Neuronal stem cell (in vitro differentiated cells): ENCODE measurements at places on chromosomes 1 and 21.

DNA sequence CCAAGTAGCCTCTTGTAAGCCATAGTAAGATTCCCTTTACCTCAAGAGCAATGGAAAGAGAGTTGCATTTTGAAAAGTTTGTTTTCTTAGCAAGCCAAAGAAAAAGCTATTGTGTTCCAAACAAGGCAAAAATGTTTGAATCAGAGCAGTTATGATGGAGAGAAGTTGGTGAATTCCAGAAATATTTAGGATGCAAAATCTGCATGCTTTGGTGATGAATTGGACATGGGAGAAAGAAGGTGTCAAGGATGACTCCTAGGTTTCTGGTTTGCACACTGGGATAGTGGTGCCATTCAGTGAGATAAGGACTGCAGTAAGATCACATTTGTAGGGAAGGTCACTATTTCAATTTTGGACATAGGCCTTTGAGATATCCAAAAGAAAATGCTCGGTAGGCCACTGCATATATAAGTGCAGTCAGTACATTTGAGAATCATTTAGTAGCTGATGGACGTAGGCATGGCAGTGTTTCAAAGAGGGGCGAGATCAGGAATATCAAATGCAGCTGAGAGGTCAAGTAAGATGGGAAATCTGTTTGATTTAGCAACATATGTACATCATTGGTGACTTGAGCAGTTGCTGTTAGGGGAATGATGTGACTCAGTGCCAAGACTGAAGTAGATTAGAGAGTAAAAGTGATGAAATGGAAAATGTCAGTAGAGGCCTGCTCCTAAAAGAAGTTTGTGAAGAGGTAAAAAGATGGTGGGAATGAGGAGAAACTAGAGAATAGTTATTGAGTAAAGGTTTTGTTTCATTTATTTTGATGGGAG is 33.9 kb upstream of the GPR25 start:
- no peak overlapping the region for H3K27ac ChIP-seq
- DNase-seq, result no peak
- H3K4me1 ChIP-seq, result no peaks in the 10 kb centered on the region
- H3K36me3 ChIP-seq, result peaks cover 58% of the 10 kb centered on the region
- no peak overlapping the region for H3K4me3 ChIP-seq
- H3K27me3 ChIP-seq, result no peaks in the 10 kb centered on the region

- DNase-seq, result peak; percentile 95
- H3K27me3 ChIP-seq, result no peaks in the 10 kb centered on the region
- no peaks in the 10 kb centered on the region for H3K36me3 ChIP-seq
These were observed 50.9 kb downstream of the HTR6 start for GRCh38 chr1:19715334-19716203.

- peak overlapping the region; percentile 55 for H3K27ac ChIP-seq
- no peak for DNase-seq
- H3K4me1 ChIP-seq, result peaks cover 40% of the 10 kb centered on the region
- peaks cover 10% of the 10 kb centered on the region for H3K36me3 ChIP-seq
- no peak overlapping the region for H3K4me3 ChIP-seq
- no peaks in the 10 kb centered on the region for H3K27me3 ChIP-seq
These were observed 2.6 kb upstream of the SYTL1 start for GRCh38 chr1:27339213-27339612.

DNA sequence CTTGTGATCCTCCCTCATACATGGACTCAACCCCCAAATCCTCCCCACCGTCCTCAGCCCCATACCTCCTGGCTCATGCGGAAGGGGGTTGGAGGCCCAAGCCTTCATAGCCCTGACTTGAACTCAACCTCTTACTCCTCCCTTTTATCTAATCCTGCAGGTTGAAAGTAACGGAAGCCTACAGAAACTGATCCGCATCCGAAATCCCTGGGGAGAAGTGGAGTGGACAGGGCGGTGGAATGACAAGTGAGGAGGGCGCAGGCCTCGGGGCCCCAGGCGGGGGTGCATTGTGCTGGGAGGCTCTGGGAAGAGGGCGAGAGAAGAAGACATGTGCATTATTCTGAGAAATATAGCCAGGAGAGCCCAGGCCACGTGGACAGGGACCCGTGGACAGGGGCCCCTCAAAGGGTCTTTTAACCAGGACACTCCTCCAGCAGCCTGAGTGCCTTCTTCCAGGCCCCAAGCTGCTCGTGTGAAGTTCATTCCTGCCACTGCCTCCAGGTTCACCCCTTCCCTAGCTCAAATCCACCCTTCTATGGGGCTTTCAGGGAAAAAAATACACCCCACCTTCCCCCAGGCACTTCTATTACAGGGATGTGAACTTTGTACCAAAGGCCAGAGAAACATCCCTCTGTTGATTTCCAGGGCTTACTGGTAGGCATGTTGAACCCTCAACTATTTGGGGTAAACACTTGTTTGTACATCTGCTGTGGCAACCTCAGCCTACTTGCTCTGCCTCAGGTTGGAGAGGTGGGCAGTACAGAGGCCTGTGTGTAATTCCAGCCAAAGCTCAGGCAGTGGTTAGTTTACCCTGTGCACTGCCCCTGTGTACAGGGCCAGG is 38.6 kb downstream of the CAPN2 start:
- no peak overlapping the region for H3K27ac ChIP-seq
- H3K4me1 ChIP-seq, result peaks cover 10% of the 10 kb centered on the region
- DNase-seq, result no peak
- peaks cover 99% of the 10 kb centered on the region for H3K36me3 ChIP-seq
- no peaks in the 10 kb centered on the region for H3K27me3 ChIP-seq

- no peak overlapping the region for H3K27ac ChIP-seq
- H3K36me3 ChIP-seq, result peaks cover 63% of the 10 kb centered on the region
- peaks cover 11% of the 10 kb centered on the region for H3K4me1 ChIP-seq
- no peak overlapping the region for H3K4me3 ChIP-seq
- no peaks in the 10 kb centered on the region for H3K27me3 ChIP-seq
These were observed 33.7 kb downstream of the GNB1 start for GRCh38 chr1:1857096-1857703.

DNA sequence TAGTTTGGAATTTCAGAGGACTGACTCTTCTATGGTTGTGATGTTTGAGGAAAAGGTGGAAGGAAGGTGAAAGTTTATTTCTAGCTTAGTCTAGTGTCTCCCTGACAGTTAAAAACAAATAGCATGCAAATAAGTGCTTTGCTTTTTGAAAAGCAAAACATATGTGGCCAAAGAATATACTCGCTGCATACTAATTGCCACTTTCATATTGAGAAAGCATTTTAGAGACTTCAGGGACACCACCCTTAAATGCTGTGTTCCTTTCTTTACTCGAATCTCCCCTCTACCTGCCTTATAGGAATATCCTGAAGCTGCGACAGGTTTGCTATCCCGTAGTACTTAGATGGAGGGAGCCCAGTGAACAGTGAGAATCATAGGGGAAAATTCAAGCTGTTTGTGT is 23.2 kb downstream of the GLUL start:
- no peak for DNase-seq
- no peaks in the 10 kb centered on the region for H3K4me1 ChIP-seq
- H3K27ac ChIP-seq, result no peak overlapping the region
- no peak overlapping the region for H3K4me3 ChIP-seq

GRCh38 chr1:59827055-59827643 is 12.4 kb downstream of the HOOK1 start:
- no peak overlapping the region for H3K27ac ChIP-seq
- no peak for DNase-seq
- no peak overlapping the region for H3K4me3 ChIP-seq
- no peaks in the 10 kb centered on the region for H3K4me1 ChIP-seq

DNA sequence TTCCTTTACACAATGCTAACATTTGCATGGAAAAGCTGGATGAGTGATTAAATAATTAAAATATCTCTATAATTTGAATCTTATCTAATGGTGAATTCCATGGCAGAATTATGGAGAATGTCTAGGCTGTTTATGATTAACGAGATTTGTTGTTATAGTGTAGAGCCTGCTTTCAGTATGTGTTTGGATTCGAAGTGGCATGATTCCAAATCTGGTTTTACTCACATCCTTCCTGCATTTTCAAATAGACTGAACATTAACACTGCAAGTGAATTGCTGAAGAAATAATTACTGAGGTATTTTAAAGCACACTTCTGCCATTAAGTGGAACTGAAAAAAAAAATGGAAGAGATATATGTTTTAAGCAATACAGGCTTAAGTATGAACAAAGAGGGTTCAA is 5.1 kb upstream of the NEK7 start:
- no peaks in the 10 kb centered on the region for H3K36me3 ChIP-seq
- no peaks in the 10 kb centered on the region for H3K27me3 ChIP-seq
- H3K4me3 ChIP-seq, result no peak overlapping the region
- no peak for DNase-seq

DNA sequence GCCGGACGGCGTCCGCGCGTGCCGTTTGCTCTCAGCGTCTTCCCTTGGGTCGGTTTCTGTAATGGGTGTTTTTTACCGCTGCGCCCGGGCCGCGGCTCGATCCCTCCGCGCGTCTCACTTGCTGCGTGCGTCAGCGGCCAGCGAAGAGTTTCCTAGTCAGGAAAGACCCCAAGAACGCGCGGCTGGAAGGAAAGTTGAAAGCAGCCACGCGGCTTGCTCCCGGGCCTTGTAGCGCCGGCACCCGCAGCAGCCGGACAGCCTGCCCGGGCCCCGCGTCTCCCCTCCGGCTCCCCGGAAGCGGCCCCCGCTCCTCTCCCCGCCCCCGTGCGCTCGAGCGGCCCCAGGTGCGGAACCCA is 159.8 kb downstream of the RUNX1 start:
- DNase-seq, result no peak
- no peak overlapping the region for H3K27ac ChIP-seq
- peaks cover 15% of the 10 kb centered on the region for H3K27me3 ChIP-seq

GRCh38 chr1:63148825-63149645 is 173.3 kb upstream of the FOXD3 start:
- H3K27ac ChIP-seq, result no peak overlapping the region
- H3K36me3 ChIP-seq, result no peaks in the 10 kb centered on the region
- H3K27me3 ChIP-seq, result no peaks in the 10 kb centered on the region
- no peak overlapping the region for H3K4me3 ChIP-seq
- peak; percentile 29 for DNase-seq

GRCh38 chr1:5509664-5510452 is 482.4 kb downstream of the NPHP4 start:
- no peak overlapping the region for H3K27ac ChIP-seq
- peaks cover 4% of the 10 kb centered on the region for H3K4me1 ChIP-seq
- H3K27me3 ChIP-seq, result no peaks in the 10 kb centered on the region
- no peak overlapping the region for H3K4me3 ChIP-seq

DNA sequence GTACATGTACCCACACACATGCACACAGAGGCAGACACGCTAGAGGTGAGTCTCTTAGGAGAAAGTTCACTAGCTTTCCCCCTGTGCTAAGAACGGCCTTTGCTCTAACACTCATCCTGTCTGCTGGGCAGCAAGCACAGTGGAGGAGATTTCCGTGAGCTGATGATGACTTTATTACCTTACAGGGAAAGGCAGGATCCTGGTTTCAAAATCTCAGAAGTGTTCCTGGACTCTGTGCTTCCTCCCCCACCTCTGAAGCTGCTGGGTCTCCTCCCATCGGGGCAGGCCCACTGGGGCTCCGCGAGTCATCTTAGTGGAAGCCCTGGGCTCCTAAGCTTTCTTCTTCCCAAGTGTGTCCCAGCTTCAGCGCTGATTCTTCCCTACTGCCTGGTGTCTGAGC is 2.7 kb downstream of the FAM3B start:
- no peak overlapping the region for H3K27ac ChIP-seq
- H3K27me3 ChIP-seq, result peaks cover 23% of the 10 kb centered on the region
- no peaks in the 10 kb centered on the region for H3K36me3 ChIP-seq
- DNase-seq, result no peak

DNA sequence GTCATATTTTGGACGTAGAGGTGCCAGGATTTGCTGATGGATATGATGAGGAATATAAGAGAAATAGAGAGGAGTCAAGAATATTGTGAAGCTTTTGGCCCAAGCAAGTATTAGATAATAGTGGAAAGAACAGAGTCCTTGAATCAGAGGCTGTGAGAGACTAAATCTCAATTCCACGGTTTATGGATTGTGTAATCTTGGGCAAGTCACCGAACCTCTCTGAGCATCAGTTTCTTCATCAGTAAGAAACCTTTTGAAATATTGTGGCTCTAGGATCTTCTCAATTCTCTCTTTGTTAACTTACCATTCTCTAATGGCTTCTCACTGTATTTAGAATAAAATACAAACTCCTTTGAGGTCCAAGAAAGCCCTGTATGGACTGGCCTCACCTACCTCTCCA is 77.6 kb downstream of the RPS6KA1 start:
- no peaks in the 10 kb centered on the region for H3K27me3 ChIP-seq
- no peak for DNase-seq
- H3K36me3 ChIP-seq, result no peaks in the 10 kb centered on the region
- peaks cover 24% of the 10 kb centered on the region for H3K4me1 ChIP-seq
- H3K27ac ChIP-seq, result no peak overlapping the region

DNA sequence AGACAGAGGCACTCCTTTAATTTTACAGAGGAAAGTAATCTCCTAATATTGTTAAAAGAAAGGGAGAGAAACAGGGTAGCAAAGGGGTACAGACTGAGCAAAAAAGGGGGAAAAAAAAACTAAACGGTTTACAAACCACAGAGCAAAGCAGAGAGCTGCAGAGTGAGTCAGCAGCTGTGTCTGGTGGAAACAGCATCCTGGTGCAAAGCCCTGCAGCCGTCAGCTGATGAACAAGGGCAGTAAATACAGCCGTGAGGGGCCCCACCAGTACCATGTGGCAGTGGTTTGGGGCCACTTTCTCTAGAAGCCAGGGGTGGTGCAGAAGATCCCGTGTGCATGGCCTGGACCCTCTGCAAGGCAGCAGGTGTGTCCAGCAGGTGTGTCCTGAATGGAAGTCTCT is 111.3 kb downstream of the ERG start:
- H3K4me1 ChIP-seq, result no peaks in the 10 kb centered on the region
- no peaks in the 10 kb centered on the region for H3K36me3 ChIP-seq
- H3K27ac ChIP-seq, result no peak overlapping the region
- H3K27me3 ChIP-seq, result no peaks in the 10 kb centered on the region
- DNase-seq, result no peak
- H3K4me3 ChIP-seq, result no peak overlapping the region

DNA sequence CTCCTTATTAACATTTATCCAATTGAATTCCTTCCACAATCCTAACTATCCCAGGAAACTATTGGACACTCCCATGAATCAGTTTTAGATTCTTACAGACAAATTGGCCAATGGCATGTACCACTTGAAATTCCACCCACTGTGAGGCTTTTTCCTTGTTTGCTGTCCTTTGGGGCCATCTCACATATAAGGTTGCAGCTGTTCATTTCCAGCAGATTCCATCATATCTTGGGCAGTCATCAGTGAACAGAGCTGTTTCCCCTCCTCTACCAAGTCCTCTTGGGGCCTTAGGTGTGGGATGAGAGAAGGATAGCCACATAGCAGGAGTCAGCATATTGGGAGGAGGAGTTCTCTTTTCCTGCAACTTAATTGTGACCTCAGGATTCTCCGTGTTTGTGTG is 109.1 kb downstream of the HHAT start:
- DNase-seq, result no peak
- no peak overlapping the region for H3K4me3 ChIP-seq
- peaks cover 4% of the 10 kb centered on the region for H3K4me1 ChIP-seq
- H3K27ac ChIP-seq, result no peak overlapping the region
- H3K27me3 ChIP-seq, result no peaks in the 10 kb centered on the region
- no peaks in the 10 kb centered on the region for H3K36me3 ChIP-seq
